ENCODE measurements at places on chromosomes 2 and 18. TPM values are rescaled to one million over a fixed set of nuclear protein-coding genes. Genes with fewer than 3 reads are reported as not detected.

Gene PASK
- 6.4 TPM for total RNA-seq

Gene IL1R1
- total RNA-seq: 34.5 TPM

Gene FAM98A
- total RNA-seq: 68.5 TPM

Gene IL36RN
- total RNA-seq: 0.13 TPM

Gene STON1
- total RNA-seq: 0.34 TPM

Gene BOLL
- not detected for total RNA-seq

Gene RSAD2
- total RNA-seq: 0.15 TPM

Gene LBX2
- total RNA-seq: 4.6 TPM

Gene GPR55
- not detected for total RNA-seq

Gene CLEC4F
- total RNA-seq: not detected

Gene NMUR1
- total RNA-seq: not detected

Gene SFTPB
- 0.23 TPM for total RNA-seq
